ENCODE measurements at places on chromosomes 12 and 14.

GRCh38 chr12:113929312-113929989, 36.7 kb downstream of the RBM19 start:
- DNase-seq = no peak

DNA sequence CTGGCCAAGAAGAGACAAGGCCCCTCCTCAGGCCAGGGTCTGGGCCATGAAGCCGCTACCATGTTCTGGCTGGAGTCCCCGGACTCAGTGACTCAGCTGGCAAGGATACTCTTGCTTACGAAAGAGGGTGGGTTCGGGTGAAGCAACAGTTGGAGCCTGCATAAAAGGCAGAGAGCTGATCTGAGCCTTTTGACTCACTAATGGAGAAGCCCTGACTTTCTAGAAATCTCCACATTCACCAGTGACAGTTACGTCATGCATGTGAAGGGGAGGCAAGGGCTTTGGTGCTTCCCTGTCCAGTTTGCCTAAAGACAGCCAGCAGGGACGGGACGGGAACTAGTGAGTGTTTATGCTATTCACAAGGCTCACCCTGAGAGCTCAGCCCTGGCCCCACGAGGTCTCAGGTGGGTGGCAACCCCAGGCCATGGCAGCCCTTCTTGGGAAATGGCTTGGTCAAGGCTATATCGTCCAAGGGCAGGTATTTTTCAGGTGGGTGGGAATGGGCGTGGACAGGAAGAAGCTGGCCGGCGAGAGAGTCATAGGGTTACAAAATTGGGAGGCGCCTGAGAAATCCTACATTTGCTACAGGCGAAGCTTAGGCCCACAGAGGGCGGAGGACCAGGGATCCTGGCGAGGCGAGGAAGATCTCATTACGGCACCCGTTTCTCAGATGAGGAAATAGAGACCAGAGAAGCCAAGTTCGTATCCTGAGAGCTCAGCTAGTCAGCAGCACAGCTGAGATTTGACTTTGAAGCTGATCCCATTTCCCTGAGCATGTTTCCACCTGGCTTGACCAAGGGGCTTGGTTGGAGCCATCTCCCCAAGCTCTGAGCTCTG, 314.6 kb downstream of the BCL11B start:
- DNase-seq = no peak

- DNase-seq = no peak
Observed at GRCh38 chr14:95340201-95340697, 20.5 kb upstream of the CLMN start.

DNA sequence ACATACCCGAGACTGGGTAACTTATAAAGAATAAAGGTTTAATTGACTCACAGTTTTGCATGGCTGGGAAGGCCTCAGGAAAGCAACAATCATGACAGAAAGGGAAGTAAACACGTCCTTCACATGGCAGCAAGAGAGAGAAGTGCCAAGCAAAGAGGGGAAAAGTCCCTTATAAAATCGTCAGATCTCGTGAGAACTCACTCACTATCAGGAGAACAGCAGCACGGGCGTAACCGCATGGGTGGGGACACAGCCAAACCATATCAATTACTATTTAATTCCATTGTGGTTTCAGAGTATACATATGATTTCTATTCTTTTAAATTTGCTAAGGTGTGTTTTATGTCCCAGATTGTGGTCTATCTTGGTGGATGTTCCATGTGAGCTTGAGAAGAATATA, 117.9 kb downstream of the SCAF11 start:
- DNase-seq = no peak

GRCh38 chr14:94037954-94038353, 11.8 kb downstream of the OTUB2 start:
- no peak for DNase-seq

Data from neural crest cell (in vitro differentiated cells).